Fibroblast of the conjunctiva (primary cell): ENCODE measurements at places on chromosomes 3 and 15.
A peak's percentile ranks its signal among the peaks of the same experiment; 100 is the strongest.

DNA sequence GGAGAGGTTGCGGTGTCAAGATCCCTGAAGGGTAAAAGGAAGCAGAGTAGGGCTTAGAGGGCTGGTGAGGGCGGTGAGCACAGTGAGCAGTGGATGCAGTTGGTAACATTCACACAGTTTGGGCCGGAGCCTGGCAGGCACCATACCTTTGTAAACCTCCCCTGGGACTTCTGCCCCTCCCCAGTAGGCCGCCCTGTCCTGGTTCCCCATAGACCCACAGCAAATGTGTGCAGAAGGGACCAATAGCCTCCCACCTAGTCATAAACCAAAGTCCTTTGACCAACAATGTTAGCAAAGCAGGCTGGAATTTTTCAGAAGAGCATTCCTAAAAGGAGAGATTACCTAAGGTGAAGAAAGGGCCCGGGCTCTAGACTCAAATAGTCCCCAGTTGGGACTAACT is 1.7 kb upstream of the PHGR1 start:
- no peak for DNase-seq

- DNase-seq: peak; percentile 91
These were observed 151.1 kb downstream of the PGPEP1L start for GRCh38 chr15:98856532-98856907.

DNA sequence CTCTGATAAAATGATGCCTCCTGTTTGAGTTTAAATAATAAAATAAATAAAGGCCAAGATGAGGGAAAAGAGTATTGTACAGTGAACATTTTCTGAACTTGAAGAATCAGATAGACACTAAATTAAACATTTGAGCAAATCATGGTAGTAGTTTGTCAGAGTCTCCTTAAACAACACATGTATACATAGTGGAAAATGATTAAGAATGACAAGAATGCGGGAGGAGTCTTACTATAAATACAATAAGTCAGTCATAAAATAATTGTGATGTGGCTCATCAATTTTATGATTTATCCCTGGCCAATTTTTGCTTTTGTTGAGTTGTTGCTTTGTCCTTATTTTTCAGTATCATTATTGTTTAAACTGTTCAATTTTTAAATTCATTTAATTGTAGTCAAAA is 158.0 kb upstream of the TMC3 start:
- DNase-seq: no peak

DNA sequence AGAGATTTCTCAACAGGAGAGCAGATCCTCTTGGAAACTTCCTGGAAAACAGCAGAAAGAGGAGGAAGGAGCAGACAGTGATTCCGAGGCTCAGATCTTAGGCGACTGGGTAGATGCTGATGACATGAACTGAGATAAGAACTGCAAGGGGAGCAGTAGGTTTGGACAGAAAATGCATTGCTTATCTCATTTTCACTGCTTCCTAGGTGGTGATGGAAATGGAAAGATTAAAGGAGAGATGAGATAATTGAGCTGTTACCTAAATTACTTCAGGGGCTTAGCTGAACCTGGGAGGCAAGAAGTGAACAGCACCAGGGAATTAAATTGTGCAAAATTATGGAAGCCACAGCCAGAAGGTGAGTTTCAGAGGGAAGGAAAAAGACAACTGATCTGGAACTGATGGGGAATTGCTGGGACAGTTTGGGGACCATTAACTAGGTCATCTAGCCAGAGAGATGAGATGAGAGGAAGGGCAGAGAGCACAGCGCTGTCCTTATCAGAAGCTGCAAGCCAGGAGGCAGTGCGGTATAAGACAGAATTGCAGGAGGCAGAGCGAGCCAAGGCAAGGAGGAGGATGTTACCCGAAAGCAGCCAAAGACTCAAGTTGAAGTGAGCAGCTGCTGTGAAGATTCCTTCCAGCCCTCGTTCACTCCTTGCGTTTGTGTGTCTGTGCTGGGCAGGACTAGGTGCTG is 140.4 kb downstream of the SRGAP3 start:
- DNase-seq: no peak

GRCh38 chr3:147404800-147405230 is 1.5 kb downstream of the ZIC4 start:
- no peak for DNase-seq

GRCh38 chr3:177777699-177778098 is 580.4 kb upstream of the TBL1XR1 start:
- no peak for DNase-seq

- DNase-seq: no peak
These were observed 743.9 kb upstream of the GOLIM4 start for GRCh38 chr3:168839653-168840052.

- no peak for DNase-seq
These were observed 74.9 kb upstream of the CHRNB4 start for GRCh38 chr15:78715930-78716329.

DNA sequence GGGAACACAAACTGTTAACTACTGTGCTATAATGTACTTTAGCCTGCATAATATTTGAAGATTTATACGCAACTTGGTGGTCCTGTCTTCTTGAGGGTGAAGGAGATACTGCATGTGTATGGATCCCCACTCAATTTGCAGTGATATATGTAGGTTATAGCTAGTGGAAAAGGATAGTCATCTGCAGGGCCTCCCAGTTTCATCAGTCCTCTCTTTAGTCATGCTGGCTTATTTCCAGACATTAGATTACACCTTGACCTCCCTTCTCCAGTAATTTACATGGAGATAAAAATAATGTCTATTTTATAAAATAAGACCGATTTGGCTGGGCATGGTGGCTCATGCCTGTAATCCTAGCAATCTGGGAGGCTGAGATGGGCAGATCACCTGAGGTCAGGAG is 3.7 kb downstream of the NR1D2 start:
- DNase-seq: no peak

- DNase-seq: peak; percentile 83
These were observed 90.7 kb downstream of the IGF2BP2 start for GRCh38 chr3:185733980-185734724.

DNA sequence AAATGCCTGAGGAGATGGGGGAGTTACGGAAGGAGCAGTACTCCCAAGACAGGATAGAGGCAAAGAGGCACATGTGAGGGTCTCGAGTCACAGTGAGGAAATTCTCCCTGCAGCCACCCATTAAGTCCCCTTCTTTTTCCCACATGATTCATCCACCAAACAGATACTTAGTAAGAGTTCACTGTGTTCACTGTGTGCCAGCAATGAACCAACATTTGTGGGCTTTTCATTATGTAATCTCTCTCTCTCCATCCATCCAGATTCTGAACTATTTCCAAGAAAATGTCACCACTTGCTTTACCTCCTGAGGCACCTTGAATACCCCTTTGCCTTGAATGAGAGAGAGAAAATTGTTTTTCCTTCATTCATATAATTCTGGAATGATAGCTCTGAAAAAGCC is 24.6 kb upstream of the LRRFIP2 start:
- DNase-seq: no peak

GRCh38 chr3:155089495-155089894 is 9.4 kb downstream of the MME start:
- DNase-seq: no peak

DNA sequence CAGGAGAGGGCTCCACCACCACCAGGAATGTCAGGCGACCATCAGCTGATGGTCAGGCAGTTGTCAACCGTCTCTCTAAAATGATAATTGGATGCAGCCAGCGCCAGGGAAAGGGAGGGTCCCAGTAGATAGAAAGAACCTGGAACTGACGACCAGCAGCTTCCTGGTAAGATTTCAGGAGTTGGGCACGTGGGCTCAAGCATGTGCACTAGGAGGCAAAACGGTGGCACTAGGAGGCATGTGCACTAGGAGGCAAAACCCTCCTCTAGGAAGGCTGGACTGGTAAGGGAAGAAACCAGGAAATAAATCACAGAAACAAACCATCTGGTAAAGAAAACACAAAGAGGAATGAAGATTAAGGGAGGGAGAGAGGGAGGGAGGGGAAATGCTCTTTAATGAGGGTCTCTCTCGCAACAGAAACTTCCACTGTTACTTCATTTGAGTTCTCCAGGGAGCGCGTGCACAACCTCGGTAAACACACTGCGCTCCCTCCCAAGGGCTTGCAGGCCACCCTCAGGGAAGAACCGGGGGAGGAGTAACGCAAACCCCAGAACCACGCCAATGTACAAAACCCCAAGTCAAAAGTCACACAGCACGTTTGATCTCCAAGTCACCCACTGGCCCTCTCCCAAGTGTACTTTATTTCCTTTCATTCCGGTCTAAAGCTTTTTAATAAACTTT is 116.7 kb downstream of the XXYLT1 start:
- no peak for DNase-seq

GRCh38 chr3:42892169-42892568 is 13.8 kb upstream of the ZNF662 start:
- no peak for DNase-seq

GRCh38 chr3:120569222-120570057 is 26.7 kb upstream of the NDUFB4 start:
- DNase-seq: no peak

- no peak for DNase-seq
These were observed 215.9 kb upstream of the LRRC3B start for GRCh38 chr3:26406636-26407035.

DNA sequence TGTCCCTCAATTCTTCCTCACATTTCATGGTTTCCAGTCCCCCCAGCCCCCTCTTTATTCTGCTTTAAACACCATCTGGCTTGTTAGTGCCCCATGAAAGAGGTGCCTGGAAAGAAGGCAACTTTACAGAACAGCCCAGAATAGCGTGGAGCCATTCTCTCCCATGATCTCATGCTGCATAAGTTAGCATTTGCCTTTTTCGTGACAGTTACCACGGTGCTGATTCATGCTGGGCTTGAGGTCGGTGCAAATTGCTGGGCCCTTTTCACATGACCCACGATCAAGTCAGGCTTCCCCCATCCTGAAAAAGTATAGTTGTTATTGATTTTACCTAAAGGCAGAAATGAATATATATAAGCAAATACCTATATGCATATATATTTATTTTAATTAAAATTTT is 29.6 kb downstream of the SQOR start:
- no peak for DNase-seq

DNA sequence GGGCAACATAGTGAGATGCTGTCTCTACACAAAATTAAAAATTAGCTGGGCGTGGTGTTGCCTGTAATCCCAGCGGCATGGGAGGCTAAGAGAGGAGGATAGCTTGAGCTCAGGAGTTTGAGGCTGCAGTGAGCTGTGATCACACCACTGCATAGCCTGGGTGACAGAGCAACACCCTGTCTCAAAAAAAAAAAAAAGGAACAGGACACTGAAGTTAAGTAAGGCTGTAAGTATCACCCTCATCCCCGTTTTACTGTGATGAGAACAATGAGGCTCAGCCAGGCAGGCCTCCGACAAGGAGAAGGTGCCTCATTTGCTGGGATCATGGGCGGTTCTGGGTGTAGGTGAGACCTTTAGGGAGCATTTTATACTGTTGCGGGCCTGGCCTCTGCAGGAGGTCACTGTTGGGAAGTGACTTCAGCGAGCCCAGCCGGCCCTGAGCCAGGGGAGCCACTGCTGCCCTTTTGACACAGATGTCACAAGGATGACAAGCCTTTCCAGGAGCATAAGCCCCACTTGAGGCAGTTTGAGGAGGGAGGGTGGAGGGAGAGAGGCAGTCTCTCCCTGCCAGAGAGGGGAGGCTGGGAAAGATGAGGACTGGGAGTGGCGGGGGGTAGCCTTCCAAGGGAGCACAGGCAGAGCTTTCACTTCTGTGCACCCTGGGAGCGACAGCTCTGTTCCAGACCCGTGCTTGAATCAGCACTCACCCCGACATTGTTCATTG is 30.8 kb downstream of the IRAK2 start:
- DNase-seq: no peak

GRCh38 chr3:60399292-60399691 is 852.0 kb downstream of the FHIT start:
- DNase-seq: no peak

- no peak for DNase-seq
These were observed 296.6 kb downstream of the ZNF621 start for GRCh38 chr3:40821315-40821714.

GRCh38 chr3:133965013-133965570 is 64.6 kb downstream of the SLCO2A1 start:
- no peak for DNase-seq
